Activated CD8-positive, alpha-beta memory T cell treated with anti-CD3 and anti-CD28 coated beads for 24 hours (primary cell): ENCODE measurements at places on chromosomes 11 and 22.

GRCh38 chr11:48150213-48150612, 66.4 kb upstream of the OR4B1 start:
- no peak for DNase-seq

- no peak for DNase-seq
These were observed 14.0 kb upstream of the ARSA start for GRCh38 chr22:50641696-50642607.

- peak; percentile 61 for DNase-seq
These were observed 46.9 kb upstream of the PICALM start for GRCh38 chr11:86115542-86116385.

DNA sequence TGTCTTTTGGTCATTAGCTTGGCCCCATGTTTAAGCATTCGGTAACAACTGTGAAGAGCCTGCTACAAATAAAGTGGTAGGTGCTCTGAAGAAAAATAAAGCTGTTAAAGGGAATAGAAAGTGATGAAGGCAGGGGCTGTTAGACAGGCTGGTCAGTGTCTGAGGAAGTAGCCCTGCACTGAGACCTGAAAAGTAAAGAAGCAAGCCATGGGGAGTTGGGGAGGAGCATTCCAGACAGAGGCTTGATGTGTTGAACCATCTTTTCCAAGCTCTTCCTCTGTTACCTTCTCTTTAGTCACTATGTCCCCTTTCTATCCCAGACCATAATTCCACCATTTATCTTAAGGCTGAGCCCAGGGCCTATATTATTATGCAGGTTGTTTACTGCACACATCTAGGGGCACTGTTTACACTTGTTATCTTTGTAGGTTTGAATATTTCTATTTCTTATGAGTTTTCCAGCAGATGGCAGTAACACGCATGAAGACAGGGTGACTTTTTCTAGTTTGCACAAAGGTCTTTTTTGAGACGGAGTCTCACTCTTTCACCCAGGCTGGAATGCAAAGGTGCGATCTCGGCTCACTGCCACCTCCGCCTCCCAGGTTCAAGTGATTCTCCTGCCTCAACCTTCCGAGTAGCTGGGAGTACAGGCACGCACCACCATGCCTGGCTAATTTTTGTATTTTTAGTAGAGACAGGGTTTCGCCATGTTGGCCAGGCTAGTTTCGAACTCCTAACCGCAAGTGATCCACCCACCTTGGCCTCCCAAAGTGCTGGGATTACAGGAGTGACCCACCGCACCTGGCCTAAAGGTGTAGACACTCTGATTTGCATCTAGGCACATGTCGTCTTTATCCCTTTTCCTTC, 23.0 kb downstream of the ZFTA start:
- no peak for DNase-seq

GRCh38 chr11:132312701-132313111, 942.3 kb downstream of the NTM start:
- DNase-seq = no peak

DNA sequence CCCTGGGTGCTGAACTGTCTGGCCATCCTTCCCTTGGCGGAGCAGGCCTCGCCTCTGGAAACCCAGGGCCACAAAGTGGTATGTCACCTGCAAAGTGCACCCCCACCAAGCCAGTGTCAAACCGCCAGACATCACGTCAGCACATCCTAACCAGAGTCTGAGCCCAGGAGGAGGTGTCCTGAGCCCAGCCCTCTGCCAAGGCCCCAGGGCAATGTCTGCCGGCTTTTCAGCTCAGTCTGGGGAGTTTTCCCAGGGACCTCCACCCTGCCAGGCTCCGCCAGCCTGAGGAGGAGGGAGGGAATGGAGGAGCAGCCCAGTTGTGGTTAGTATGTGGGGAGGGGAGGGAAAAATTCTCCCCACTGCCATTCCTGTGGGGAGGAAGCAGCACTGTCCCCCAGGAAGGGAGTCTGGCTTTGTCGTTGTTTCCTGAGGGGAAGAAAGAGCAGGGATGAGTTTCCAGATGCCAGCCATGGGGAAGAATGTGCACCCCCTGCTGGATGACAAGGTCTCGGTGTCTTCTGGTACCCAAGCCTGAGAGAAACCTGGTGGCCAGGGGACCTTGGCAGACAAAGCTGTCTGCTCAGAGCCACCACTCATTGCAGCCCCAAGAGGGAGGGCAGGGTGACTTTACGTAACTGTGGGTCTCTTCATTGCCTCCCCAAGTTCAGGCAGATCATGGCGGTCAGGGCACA, 81.4 kb upstream of the CD82 start:
- no peak for DNase-seq

DNA sequence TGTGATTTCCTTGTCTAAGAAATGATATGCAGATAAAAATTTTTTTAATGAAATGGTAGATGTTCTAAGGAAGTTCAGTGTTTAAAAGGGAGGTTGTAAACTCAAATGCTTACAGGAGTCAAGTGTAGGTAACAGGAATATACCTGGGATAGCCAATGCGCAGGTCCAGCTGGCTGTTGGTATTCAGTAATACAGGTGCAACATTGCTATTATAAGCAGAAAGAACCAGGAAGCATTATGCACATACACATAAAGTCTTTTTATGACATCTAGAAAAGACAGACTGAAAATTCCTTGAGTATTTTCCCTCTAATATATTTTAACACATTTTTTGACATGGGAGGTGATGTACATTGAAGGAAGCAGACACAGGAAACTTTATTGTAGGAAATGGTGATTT, 43.6 kb upstream of the B3GNT6 start:
- DNase-seq = no peak

- no peak for DNase-seq
These were observed 83.6 kb downstream of the CLPB start for GRCh38 chr11:72350752-72351151.

DNA sequence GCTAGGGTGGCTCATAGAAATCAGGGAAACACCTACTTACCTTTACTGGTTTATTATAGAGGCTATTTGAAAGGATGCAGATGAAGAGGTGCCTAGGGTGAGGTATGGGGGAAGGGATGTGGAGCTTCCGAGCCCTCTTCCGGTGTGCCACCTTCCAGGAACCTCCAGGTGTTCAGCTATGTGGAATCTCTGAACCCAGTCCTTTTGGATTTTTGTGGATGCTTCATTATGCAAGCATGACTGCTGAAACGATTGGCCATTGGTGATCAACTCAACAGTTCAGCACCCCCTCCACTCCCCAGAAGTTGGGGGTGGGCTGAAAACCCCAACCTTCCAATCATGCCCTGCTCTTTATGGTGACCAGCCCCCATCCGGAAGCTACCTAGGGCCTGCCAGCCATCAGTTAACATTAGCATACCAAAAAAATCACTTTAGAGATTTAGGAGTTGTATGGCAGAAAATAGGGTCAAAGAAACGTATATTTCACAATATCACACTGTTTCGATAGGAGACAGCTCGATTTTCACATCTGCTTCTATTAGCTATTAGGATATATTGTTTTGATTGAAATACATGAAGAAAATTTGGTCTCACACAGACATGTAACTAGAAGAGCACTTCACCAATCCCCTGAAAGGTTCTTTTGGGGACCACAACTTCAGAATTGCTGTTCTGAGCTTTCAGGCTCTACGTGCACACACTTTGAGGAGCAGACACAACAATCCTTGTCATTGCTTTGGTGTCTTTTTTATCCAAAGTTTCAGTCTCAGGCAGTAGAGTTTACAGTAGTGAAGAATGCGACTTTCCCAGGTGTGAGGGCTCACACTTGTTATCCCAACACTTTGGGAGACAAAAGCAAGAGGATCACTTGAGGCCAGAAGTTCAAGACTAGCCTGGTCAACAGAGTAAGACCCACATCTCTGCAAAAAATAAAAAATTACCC, 3.3 kb upstream of the POLR2G start:
- DNase-seq = no peak

DNA sequence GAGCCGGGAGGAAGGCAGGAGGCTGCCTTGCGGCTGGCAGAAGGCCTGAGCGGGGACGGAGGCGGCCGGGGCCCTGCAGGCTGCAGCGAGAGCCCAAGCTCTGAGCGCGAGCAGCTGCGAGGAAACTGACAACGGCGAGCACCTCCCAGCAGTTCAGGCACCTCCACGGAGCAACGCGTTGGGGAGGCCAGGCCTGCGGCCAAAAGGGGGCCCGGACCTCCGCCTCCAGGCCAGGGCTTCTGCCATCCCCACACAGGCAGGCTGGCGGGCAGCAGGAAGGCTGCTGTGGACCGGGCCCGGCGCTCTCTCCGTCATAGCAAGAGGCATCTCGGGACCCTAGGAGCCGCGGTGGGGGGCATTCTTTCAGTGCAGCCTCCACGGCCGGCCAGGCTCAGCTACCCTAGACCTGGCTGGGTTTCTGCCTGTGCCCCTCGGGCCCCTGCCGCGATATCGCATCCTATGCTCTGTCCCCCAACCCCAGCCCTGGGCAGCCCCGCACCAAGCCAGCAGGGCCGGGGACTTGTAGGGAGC, 22.9 kb upstream of the SLC22A12 start:
- DNase-seq = no peak

DNA sequence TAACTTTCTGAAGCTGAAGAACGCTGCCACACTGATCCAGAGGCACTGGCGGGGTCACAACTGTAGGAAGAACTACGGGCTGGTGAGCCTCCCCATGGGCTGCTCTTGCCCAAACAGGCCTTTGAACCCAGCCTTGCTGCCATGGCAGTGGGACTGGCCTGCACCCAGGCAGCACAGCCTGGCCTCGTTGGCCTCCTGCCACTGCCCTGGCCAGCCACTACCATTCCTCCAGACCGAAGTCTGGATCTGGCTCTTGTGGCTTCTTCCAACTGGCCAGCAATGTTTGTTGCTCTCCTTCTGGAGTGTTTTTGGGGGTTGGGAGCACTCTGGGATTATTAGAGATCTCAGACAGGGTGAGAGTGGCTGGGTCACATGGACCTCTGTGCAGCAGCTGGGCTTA, 51.0 kb downstream of the MYO7A start:
- DNase-seq = no peak

DNA sequence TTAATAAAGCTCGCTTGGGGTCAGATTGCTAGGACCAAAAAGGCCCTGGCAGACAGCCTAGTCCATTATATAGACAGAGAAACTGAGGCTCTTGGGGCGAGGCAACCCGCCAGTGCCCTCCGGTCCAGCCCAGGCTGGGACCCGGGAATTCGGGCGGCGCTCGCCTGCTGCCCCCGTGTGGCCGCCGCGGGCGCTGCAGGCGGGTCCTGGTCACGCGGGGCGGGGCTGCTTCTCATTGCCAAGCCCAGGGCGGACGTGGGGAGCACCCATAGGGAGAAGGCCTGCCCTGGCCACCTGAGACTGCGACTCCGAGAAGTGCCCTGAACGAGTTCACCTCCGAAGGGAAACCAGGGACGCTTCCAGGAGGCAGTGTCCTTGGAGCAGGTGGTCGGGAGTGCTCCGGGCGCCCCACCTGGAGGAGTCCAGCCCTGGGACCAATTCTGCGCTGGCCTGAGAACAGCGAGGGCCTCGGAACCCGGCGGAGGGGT, 36.0 kb upstream of the CSNK1E start:
- peak; percentile 94 for DNase-seq

GRCh38 chr11:6233984-6234386, 451 bp downstream of the FHIP1B start:
- DNase-seq = no peak
